ENCODE measurements at places on chromosomes 11 and 22. TPM values are rescaled to one million over a fixed set of nuclear protein-coding genes. Genes with fewer than 3 reads are reported as not detected.

- H3K27me3 ChIP-seq: peaks cover 7% of the 10 kb centered on the region
- H3K27ac ChIP-seq: no peak overlapping the region
- no peaks in the 10 kb centered on the region for H3K36me3 ChIP-seq
- DNase-seq: no peak
- H3K4me3 ChIP-seq: no peak overlapping the region
These were observed 2.8 kb upstream of the BARX2 start for GRCh38 chr11:129372609-129373488.

The ZNF215 gene
- total RNA-seq: 2.5 TPM

- H3K27ac ChIP-seq: no peak overlapping the region
- no peaks in the 10 kb centered on the region for H3K36me3 ChIP-seq
- no peaks in the 10 kb centered on the region for H3K4me1 ChIP-seq
- H3K4me3 ChIP-seq: no peak overlapping the region
- no peak for DNase-seq
These were observed 3.9 kb downstream of the DBX1 start for GRCh38 chr11:20156280-20156875.

The SUSD2 gene
- total RNA-seq: 7.8 TPM

- no peak for DNase-seq
- H3K4me3 ChIP-seq: no peak overlapping the region
- H3K4me1 ChIP-seq: no peaks in the 10 kb centered on the region
- no peaks in the 10 kb centered on the region for H3K27me3 ChIP-seq
- no peak overlapping the region for H3K27ac ChIP-seq
These were observed 11.1 kb upstream of the FXYD6 start for GRCh38 chr11:117887431-117888138.

- DNase-seq: no peak
- H3K4me1 ChIP-seq: no peaks in the 10 kb centered on the region
- H3K27me3 ChIP-seq: no peaks in the 10 kb centered on the region
- H3K4me3 ChIP-seq: no peak overlapping the region
- no peaks in the 10 kb centered on the region for H3K36me3 ChIP-seq
These were observed 429.6 kb downstream of the METTL15 start for GRCh38 chr11:28537822-28538221.

The POTEH gene
- 70.7 TPM for total RNA-seq

DNA sequence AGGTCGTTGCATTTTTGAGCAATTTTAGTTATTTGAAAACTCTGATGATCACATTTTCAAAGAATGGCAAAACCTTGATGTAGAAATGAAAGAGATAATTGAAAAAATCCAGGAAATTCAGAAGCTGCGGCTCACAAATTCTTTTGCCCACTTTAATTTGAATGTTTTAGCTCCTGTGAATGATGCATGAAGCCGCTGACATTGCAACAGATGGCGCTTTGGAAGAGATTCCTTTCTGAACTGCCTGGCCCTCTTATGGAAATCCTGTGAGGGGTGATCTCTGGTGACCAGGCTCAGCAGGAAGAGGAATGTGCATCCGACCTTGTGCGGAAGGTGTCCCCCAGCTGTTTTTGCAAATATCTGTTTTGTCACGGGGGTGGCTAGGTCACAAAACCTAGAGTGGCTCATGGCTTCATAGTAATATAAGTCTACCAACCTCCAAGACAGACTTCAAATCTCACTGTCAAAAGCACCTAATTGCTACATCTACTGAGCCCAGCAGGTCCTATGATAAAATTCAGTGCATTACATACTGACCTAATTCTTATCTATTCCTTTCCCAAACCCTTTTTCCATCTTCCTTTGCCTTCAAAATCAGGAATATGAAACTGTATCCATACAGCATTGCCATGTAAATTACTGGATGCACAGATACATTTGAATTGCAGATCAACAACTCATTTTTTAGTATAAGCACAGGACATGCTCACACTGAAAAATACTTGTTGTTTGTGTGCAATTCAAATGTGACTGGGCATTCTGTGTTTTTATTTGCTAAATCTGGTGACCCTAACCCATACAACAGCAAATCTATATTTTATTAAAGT is 412.7 kb downstream of the ETS1 start:
- no peaks in the 10 kb centered on the region for H3K4me1 ChIP-seq
- H3K27me3 ChIP-seq: no peaks in the 10 kb centered on the region
- no peak overlapping the region for H3K27ac ChIP-seq
- no peak overlapping the region for H3K4me3 ChIP-seq

GRCh38 chr22:43502306-43502874 is 90.6 kb downstream of the MPPED1 start:
- H3K4me1 ChIP-seq: no peaks in the 10 kb centered on the region
- no peak overlapping the region for H3K27ac ChIP-seq
- H3K4me3 ChIP-seq: no peak overlapping the region

- H3K27ac ChIP-seq: no peak overlapping the region
- no peak overlapping the region for H3K4me3 ChIP-seq
- H3K36me3 ChIP-seq: no peaks in the 10 kb centered on the region
- no peaks in the 10 kb centered on the region for H3K4me1 ChIP-seq
- no peak for DNase-seq
These were observed 111.7 kb downstream of the NECTIN1 start for GRCh38 chr11:119617340-119617713.

GRCh38 chr11:65003282-65003681 is 6.5 kb upstream of the BATF2 start:
- H3K36me3 ChIP-seq: no peaks in the 10 kb centered on the region
- no peak overlapping the region for H3K27ac ChIP-seq
- no peak for DNase-seq
- no peak overlapping the region for H3K4me3 ChIP-seq
- no peaks in the 10 kb centered on the region for H3K4me1 ChIP-seq

DNA sequence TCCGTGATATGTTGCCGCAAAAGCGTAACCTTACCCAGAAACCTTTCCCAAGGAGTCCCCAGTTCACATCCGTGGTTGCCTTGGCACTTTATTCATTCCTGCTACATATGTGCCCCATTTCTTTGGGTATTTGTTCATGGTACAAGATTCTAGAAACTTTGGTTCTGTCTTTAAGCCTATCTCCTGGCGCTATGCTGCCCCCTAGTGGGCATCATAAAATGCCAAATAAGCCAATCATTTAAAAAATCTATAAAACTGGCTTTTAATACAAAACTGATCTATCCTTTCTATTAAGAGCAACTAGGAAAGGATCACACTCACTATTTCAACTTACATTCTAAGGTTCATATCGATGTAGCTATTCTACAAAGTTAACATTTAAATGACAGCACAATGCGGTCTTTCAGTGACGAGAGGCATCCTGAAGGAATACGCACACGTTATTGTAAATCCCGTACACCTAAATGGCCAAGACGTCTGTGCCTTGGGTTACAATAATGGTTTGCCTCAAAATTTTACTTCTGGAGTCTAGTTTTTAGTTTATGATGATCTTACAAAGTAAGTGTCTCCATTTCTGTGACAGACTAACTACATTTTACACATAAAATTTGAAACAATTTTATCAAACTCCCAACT is 16.2 kb downstream of the PIWIL3 start:
- no peaks in the 10 kb centered on the region for H3K36me3 ChIP-seq
- DNase-seq: peak; percentile 43
- H3K27ac ChIP-seq: no peak overlapping the region
- no peaks in the 10 kb centered on the region for H3K4me1 ChIP-seq
- no peaks in the 10 kb centered on the region for H3K27me3 ChIP-seq

DNA sequence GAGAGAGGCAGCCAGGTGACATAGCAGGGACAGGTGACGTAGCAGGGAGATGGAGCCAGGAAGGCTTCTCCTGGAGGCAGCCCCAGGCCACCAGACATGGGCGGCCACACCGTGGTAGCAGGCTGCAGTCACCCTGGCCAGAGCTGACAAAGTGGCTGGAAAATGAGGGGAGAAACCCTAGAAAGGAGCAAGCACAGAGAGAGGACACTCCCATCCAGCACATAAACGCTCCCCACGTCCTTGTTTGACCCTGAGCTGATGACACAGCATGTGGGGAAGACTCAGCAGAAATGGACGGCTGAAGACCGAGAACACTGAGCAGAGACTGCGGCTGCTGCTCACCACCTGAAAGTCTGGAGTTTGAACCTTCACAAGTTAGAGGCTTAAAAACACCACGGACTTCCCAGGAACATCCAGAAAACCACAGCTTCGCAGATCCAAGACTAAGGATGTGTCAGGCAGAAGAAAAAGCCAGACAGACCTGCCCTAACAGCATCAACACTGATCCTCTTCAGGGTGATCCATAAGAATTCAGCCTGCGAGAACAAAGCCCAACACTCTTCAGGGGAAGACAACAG is 28.7 kb downstream of the DRD4 start:
- peak overlapping the region; percentile 73 for H3K27ac ChIP-seq
- no peaks in the 10 kb centered on the region for H3K36me3 ChIP-seq
- no peaks in the 10 kb centered on the region for H3K4me1 ChIP-seq
- DNase-seq: peak; percentile 79
- H3K27me3 ChIP-seq: no peaks in the 10 kb centered on the region

DNA sequence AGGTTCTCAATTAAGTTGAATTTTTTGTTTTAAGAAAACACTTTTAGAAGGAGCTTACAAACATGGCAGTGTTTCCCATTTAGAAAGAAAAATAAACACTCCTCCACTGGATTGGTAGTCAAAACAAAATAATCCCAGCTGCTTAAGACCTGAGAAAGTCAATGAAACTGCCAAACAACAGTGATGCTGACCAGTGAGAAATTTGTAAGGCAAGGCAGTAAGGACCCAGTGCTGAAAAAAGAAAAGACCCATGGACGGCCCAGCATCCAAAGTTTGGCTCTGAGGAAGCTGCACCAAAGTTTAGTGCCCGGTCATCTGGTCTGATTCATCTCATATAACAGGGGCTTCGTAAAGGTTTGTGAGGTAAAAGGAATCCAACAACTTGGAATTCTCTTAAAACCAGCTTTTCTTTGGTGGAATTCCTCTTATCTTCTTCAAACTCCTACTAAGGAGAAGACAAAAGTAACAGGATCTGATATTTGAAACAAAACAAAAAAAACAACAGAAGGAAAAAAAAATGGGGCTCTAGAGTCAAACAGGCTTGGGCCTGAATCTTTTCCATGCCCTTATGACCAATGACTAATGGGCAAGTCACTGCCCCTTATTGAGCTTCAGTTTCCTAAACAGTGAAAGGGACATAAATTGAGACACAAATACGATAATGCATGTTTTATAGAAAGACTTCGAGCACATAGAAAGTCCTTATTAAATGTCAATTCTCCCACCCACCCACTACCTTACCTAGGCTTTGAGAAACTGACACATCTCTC is 383.0 kb upstream of the NARS2 start:
- no peak overlapping the region for H3K4me3 ChIP-seq
- H3K27me3 ChIP-seq: no peaks in the 10 kb centered on the region
- H3K36me3 ChIP-seq: no peaks in the 10 kb centered on the region
- no peak for DNase-seq

GRCh38 chr11:66728693-66729385 is at the start of gene SPTBN2:
TSS of gene SPTBN2 (minus strand) at chr11:66729216. CDS start at chr11:66721240, 7,976 bp downstream.
- H3K36me3 ChIP-seq: no peaks in the 10 kb centered on the region
- DNase-seq: no peak
- no peaks in the 10 kb centered on the region for H3K4me1 ChIP-seq
- peak within 1 kb of the TSS; percentile 63 for H3K4me3 ChIP-seq

DNA sequence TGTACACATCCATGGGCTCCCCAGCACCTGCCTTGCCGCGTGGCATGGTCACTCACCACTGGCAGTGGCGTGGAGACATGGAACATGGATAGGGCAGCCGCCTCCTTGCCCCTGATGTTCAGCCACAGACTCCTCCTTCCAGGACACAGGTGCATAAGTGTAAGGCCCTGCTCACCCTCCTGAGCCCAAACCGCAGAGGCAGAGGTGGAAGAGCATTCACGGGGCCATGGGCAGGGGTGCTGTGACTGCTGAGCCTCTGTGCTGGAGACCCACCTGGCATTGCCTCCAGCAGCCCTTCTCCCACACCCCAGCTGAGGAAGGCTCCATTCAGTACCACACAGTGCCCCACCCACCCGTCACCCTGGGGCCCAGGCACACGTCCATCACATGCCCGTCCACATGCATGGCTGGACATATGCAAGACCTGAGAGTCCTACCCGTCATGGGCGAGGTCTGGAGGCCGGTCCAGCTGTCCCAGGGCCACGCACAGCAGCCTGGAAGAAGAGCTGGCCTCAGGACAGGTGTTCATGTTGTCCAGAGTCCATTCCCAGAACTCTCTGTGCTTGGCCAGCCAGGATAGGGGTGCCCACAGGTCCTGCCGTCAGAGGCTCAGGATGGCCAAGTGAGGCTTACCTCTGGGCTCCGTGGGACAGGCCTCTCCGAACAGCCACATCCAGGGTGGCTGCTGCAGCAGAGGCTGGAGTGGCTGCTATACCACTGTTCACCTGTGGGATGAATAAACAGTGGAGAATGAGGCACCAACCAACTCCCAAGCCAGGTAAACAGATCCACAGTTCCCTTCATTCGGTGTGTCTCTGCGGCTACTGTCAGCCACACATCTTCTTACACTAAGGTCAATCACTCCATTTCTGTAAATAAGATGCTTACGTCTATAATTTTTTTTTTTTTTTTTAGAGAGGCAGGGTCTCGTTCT is 1.7 kb upstream of the TUBGCP6 start:
- H3K36me3 ChIP-seq: no peaks in the 10 kb centered on the region
- H3K27ac ChIP-seq: no peak overlapping the region
- no peaks in the 10 kb centered on the region for H3K27me3 ChIP-seq
- H3K4me1 ChIP-seq: peaks cover 23% of the 10 kb centered on the region

Measured in prostate gland (tissue), 2 donors.